ENCODE measurements at places on chromosomes 2 and 18.

DNA sequence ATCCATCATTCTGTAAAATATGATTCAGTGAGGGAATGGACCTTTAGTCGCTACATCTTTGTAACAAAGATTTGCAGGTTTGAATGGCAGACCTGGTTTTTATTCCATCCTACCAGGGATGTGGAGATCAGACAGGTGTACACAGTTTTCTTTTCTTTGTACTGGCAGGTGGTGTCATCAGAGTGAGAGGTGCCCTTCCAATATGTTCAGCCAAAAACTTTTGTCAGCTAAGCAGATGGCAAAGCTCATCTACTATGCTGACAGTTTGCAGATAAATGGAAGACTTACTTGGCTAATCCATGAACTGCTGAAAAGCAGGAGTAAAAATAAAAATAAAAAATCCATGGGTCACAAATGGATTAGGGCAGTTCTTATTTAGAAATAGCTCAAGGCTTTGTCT, 185.5 kb upstream of the DOK6 start:
- DNase-seq: no peak

- no peak for DNase-seq
These were observed 3.0 kb downstream of the LYG1 start for GRCh38 chr2:99297994-99298393.

DNA sequence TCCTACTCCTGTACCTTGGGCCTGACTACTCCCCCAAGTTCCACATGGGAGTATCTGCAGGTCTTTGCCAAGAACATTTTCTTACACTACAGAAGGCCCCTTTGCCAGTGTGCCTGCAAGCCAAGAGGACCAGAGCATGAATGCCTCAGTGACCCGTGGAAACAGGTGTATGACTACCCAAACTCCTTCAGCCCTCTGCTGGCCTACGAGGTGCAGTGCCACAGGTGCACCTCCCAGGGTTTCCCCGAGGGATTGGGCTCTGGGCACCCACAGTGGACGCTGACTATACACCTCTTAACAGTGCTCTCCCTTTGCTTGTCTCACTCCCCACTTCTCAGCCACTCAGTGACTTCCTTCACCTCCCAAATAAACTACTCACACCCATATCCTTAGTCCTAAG, 91.4 kb downstream of the COL6A3 start:
- DNase-seq: no peak

GRCh38 chr2:144267239-144267638, 252.7 kb downstream of the ZEB2 start:
- no peak for DNase-seq

DNA sequence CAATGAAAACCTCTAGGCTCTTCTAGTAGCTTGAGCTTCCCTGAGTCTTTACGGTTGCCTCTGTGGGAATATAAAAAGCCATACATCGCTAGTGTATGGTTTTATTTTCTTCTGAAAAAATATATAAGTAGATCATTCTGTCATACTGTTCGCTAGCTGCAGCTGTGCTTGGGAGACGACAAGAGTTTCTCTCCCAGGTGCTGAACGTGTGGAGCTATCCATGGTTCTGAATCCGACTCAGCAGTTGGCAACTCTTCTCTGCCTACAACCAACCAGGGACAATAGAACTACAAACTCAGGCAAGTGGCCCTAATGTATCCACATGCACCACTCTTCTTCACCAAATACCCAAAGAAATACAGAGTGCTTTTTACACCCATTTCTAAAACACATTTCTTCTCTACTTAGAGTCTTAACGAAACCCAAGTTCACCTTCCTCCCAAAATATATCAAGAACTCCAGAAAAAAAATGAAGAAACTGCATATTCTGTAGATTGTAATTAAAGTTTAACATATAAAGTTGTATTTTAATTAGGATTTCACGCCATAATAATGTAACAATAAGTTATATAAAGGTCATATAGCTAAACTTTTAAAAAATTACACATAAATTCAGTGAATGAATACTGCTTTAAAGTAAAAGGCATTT, 2.2 kb upstream of the KCNH7 start:
- DNase-seq: no peak

- no peak for DNase-seq
These were observed 19.9 kb downstream of the CD8A start for GRCh38 chr2:86770816-86771301.

DNA sequence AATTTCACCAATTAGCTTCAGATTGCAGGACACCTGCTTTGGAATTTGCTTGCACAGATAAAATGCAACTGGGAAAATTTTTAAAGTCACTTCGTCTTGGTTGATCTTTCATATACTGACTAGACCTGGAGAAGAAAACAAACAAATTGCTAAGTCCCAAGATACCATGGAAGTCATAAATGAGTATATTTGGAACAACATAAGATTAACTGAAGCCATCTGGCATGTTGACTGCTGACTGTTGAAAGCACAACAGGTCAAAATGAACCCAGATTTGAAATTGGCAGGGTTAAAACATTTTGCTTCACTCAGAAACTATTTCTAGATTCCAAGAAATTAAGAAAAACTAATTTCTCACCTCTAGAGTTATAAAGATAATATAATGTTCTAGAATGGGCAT, 470.7 kb downstream of the LPIN1 start:
- DNase-seq: no peak

- DNase-seq: no peak
These were observed 146.6 kb upstream of the REV1 start for GRCh38 chr2:99636144-99637034.

DNA sequence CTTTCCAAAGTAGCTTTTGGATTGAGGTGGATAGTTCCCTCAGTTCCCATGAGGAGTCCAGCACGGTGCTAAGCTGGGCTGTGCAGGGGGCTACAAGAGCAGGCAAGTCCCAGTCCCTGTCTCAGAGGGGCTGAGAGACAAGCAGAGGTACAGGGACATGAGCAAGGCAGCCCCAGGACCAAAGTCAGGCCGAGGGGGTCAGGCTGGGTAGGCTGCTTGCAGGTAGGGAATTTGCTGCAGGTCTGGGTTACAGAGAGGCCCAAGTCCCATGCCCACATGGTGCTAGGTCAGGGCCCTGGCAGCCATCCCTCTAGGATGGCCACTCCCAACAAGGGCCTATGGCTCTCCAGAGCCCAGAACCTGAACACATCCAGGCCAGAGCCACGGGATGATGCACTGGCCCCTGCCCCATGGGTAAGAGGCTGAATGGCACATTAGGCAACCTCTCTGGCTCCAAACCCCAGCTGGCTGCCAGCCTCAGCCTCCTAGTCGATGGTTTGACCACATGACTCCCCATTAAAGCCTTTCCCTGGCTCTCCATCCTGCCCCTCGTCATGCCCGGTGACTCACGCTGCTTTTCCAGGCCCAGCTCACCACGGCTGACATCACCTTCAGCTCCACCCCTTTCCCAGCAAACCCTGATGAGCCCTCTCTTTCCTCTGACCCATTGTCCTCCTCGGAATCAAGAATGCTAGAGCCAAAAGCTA, 83.7 kb downstream of the SDC1 start:
- no peak for DNase-seq

DNA sequence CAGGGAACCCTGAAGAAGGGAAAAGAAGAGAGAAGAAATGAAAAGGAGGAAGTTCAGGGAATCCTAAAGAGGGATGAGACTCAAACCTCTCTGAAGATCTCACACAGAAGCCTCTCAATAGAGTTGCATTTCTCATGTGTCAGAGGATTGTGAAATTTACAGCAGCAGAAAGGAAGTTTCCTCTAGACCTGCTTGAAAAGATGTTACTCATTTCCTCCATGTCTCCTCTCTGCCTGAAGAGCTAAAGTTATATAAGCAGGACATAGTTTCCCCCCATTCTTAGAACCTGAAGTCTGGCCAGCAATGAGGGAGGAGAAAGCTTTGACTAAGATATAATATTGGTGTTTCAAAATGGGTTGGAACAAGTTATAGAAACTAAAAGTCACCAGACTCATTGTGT, 1155.6 kb downstream of the LRP1B start:
- no peak for DNase-seq

DNA sequence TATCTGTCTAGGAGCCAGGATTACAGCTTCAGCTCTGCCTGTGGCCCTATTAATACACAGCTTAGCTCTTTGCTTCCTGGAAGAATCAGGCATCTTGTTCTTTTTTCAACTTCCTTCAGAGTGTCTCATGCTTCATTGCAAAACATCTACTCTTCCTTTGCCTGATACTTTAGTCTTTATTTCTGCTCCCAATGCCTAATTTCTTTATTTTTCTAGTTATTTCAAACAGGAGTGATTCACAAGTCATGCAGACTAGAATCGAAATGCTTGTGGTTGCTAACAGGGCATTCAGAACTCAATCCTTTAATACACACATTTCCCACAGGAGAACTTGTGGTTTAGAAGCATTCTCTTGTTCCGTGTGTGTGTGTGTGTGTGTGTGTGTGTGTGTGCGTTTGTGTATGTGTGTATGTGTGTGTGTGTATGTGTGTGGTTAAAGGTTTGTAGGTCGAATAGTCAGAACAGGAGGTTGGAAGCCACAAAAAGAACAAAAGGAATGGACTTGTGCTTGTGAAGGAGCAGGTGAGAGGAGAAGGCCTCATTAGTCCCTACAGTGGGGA, 28.3 kb upstream of the INSIG2 start:
- no peak for DNase-seq

DNA sequence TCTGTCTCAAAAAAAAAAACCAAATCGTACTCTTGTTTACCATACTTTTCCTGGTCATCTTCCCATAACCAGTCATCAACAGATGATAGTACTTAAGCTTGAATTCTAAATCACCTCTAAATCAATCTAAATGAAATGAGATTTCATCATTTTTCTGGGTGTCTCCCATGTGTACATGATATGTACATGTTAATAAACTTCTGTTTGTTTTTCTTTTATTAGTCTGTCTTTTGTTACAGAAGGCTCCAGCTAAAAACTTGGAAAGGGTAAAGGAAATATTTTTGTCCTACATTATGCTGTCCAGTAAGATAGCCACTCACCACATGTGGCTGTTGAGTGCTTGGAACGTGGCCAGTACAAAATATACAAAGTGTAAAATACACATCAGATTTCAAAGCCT, 78.7 kb upstream of the MSH6 start:
- DNase-seq: no peak

DNA sequence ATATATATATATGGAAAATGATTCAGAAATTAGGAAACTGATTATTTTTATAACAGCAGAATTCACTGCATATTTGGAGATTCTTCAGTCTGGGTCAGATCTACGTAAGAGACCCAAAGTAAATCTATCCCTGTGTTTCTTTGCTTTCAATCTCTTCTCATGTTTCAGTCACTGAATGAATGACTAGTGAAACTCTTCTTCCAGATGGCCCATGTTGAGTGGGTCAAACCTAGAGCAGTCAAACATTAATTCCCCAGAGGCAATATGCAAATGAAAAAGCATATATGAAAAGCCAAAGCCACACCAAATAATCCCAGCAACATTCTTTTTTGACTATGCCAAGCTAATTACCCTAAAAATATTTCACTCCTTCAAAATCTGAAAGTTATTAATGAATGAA, 317.3 kb downstream of the RBM43 start:
- no peak for DNase-seq

DNA sequence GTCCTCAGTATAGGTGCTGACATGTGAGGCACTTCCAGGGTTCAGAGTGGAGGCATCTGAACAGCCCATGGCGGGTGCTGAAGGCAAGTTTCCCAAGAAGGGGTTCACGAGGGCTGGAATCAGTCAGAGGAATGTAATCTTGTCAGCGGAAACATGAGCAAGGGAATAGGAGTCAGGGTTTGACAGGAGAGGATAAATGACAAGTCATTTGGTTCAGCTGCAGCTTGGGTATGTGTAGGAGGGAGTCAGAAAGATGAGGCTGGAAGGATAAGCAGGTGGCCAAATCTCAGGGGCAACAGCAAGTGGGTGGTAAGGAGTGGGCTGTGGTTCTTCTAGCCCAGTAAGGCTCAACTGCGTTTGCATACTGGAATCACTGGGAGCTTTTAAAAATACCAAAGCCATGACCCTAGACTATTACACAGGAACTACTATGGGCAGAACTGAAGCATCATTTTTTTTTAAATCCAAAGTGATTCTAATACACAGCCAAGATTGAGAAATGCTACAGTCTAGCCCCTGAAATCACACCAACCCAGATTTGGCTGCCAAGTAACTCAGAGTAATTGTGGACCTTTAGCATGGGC, 41.8 kb upstream of the NAB1 start:
- DNase-seq: no peak

DNA sequence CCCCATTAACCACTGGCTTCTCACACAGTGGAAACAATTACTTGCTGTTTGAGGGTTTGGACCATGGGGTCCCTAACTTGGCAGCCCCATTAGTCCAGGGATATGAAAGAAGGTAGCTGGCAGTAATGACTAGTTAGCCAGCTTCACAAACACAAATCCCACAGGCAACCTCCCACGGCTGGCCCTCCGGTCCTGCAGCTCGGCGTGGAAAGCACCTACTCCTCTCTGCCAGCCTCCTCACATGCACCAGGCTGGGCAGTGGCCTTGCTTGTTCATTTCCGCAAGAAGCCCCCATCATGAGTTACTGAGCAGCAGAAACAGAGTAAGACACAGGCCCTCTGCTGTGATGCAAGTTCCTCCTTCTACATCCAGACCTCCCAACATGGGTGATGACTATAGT, 13.7 kb downstream of the C1QL2 start:
- no peak for DNase-seq

GRCh38 chr18:74832381-74832780, 234.7 kb downstream of the ZNF407 start:
- DNase-seq: no peak

- no peak for DNase-seq
These were observed 4.6 kb upstream of the TEX51 start for GRCh38 chr2:126894082-126894481.

DNA sequence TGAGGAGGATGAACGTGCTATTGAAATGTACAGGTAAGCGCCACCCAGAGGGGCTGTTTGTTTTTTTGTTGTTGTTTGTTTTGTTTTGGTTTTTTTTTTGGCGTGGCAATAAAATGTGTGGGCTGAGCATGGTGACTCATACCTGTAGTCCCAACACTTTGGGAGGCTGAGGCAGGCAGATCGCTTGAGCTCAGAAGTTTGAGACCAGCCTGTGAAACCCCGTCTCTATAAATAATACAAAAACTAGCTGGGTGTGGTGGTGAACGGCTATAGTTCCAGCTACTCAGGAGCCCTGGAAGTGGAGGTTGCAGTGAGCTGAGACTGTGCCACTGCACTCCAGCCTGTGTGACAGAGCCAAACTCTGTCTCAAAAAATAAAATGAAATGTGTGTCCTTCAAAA, 6.2 kb downstream of the PDCL3 start:
- no peak for DNase-seq

GRCh38 chr2:104233591-104233990, 620.3 kb upstream of the POU3F3 start:
- DNase-seq: no peak

Measured in activated B cell treated with CpG ODN at 0.5 μM for 24 hours (primary cell).